ENCODE measurements at places on chromosomes 16 and 17.

- DNase-seq = no peak
These were observed 129.4 kb upstream of the NOL11 start for GRCh38 chr17:67588326-67588725.

- DNase-seq = no peak
These were observed 138.3 kb upstream of the SALL1 start for GRCh38 chr16:51289336-51289735.

DNA sequence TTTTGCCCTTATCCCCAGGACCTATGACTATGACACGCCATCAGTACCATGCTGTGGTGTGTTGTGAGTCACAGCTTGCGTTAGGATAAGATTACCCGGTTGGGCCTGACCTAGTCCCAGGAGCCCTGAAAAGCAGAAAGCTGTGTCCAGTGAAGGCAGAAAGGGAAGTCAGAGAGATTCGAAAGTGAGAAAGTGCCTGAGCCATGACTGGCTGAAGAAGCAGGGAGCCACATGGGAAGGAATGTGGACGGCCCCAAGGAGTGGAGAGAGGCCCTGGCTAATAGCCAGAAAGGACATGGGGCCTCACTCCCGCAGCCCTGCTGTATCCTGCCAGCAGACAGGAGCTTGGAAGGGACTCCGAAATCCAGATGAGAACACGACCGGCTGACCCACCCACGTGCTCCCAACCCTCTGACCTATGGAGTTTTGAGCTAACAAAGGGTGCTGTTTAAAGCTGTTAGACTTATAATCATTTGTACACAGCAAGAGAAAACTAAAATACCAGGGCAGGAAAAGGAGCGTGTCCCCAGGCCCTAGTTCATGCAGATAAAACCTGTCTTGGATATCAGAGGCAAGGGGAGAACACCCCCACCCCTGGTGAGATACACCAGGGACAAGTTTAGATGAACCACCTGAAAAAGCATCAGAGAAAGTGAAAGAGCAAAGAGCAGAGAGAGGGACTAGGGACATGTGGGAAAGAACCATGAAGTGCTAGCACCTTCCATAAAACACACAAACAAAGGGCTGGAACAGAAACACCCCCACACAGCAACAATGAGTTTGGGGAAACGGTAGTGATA lies 115.3 kb downstream of the SLC39A11 start:
- DNase-seq = no peak

DNA sequence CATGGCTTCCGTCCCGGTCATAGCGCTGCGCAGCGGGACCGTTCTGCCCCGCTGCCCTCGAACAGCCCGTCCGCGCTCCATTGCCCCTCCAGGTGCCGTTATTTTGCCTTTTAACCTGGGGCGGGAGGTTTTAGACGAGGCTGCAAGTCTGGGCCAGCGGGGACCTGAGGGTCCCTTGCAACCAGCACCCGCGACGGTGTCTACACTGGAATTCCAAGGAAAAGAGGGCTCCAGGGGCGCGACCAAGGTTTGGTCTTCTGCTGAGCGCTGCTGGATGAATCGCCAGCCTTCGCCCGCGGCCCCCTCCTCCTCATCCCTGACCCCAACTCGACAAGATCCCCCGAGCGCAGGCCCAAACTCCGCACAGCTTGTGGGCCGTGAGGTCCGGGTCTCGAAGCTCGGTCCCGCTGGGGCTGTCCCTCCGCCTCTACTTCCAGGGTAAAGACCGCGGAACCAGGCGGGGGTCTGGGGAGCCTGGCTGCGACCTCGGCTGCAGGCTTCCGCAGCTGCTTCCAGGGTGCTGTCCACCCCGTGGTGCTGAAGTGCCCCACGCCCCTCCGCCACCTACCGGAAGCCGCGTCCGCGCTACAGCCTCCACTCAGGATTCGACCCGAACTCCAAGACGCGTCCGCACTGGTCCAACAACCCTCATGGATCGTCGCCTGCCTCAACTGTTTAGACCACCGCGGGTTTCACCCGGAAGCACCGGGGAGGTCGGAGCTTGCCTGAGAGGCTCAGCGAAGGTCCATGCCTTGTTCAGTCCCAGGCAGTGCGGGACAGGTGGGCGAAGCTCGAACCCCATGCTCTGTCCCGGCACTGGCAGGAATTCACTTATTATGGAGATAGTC lies 10.1 kb upstream of the CA4 start:
- peak; percentile 80 for DNase-seq

GRCh38 chr17:70013911-70014310 lies 61.1 kb upstream of the KCNJ16 start:
- no peak for DNase-seq

- DNase-seq = no peak
These were observed 224.7 kb downstream of the ENGASE start for GRCh38 chr17:79299349-79299748.

- DNase-seq = no peak
These were observed 22.7 kb downstream of the PLEKHG4 start for GRCh38 chr16:67302076-67302475.

DNA sequence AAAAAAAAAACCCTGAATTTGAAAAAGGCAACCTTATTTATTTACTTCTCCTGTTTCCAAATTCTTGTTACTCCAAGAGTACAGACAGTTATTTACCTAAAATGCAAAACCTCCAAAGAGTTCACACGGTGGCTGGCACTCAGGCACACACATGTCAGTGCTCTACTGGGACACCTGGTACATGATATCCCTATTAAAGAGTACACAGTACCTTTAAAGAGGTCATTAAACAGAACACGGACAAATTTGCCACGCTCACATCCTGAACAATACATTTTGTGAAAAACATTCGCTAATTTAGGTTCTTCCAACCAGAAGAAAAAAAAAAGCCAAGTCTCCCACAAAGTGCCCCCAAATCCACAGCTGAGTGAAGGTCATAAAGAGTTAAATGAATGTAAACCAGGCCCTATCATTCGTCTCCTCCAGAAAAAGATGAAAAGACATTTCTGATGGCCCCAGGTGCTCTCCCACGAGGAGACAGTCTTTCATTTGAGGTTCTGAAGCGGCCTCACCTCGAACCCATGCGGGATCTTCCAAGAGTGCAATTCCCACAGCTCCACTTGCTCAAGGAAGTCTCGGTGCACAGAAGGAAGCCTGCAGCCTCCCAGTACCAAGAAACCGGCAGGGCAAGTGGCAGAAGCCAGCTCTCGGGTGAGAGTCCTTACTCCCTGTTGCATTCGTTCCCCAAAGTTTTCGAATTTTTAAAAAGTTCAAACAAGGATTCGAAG lies 993 bp downstream of the ERN1 start:
- no peak for DNase-seq

DNA sequence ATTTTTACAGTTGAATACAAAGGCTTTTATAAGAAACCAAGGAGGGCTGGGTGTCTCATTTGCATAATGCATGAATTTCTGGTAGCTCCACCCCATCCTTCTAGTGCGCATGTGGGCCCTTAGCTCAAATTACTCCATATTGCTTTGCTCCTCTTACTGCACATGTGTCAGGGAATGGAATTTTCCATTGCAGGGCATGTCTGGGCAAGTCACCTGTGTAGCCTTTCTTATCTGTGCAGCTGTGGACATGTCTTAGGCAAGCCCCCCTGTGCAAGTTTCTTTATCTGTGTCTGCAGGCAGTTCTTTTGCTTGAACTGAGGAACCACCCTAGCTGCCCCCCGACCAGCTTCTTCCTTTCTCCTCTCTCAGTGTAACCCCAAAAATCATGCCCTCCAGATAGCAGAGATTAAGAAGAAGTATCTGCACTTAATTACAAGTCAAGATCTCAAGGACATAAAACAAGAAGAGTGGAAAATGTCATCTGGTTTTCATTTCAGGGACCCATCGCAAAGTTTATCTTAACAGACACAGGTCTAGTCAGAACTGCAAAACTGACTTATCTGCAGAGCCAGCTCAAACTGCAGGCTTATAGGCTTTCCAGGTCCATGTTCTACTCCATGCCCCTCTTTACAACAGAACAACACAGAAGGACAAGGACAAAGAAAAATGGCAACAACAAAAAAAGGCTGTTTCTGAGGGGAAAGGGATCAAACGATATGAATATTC lies 137.9 kb upstream of the HS3ST4 start:
- no peak for DNase-seq

DNA sequence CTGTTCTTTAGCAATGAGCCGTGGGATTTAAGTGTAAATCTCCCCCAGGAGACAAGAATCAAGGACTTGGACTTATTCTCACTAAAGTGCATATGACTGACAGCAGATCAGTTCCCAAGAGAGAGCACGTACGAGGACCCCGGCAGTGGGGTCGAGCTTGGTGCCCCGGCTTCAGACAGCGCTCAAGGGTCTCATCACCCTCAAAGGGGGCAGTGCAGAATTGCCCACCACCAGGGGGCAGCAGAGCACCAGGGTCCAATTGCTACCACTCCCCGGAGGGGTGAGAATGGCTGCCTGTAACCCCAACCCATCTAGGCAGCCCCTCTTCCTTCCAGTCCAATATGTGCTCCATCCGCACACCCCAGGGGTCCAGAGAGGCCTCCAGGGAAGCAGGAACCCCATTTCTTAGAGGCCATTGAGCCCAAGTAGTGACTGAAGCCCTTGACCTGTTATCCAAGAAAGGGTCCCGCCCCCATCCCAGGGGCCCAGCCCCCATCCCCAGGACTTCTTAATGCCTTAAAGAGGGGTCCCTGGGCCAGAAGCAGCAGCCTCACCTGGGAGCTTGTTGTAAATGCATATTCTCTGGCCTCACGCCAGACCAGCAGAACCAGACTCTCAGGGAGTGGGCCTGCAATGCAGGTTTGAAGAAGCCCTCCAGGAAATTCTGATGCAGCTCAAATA lies 86.1 kb downstream of the ZDHHC7 start:
- peak; percentile 81 for DNase-seq

- no peak for DNase-seq
These were observed 1.6 kb upstream of the IRX3 start for GRCh38 chr16:54288030-54288834.

GRCh38 chr17:7842380-7843256 lies 8.6 kb downstream of the KDM6B start:
- peak; percentile 99 for DNase-seq

DNA sequence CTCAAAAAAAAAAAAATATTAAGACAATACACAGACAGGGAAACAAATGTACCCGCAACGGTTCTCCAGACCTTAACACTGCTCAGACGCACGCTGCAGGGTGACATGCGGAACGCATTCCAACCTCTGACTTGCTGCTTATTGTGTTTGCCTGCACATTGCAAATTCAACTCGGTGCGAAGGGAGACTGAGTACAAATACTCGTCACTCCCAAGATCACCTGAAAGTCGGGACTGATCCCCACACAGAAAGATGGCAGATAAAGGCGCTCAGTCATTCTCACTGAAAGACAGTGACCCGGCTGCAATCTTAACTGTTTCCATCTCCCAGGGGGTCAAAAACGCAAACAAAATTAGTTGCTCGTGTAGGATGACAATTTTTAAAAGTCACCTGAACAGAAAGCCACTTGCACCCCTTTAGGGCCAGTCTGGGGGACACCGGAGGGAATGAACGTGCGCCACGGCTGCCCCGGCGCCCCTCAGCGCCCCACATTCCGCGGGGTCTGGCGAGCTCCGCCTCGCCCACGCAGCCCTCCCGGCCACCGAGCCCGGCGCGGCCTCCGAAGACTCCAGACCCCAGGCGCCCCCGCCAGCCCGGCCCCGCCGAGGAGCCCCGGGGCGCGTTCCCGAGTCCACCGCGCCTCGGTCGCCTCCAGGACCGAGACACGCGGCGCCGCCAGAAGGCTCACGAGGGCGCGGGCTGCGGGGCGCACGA lies 589 bp downstream of the CLCN7 start:
- peak; percentile 25 for DNase-seq

DNA sequence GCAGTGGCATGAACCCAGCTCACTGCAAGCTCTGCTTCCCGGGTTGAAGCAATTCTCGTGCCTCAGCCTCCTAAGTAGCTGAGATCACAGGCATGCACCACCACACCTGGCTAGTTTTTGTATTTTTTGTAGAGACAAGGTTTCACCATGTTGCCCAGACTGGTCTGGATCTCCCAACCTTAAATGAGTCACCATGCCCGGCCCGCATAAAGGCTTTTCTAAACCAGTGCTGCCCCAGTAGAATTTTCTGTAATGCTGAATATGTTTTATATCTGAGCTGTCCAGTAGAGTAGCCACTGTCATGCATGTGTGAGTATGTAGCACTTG lies 36.9 kb upstream of the WSB1 start:
- DNase-seq = no peak

- no peak for DNase-seq
These were observed 46.5 kb downstream of the SSH2 start for GRCh38 chr17:29883497-29883896.

DNA sequence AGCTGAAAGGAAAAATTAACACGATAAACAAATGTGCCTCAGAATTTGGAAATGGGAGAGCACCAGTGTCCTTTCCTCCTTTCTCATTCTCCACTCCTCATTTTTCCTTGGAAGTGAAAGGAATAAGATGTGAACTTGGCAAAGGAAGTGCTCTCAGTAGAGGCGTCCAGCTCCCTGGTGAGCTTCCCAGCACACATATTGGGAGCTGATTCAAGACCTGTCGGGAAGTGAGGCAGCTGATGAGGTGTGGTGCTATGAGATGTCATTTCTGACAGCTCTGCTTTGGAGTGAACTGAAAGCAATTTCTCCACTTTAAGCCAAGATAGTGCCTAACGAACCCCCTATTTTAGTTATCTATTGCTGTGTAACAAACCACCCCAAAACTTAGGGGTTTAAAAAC lies 238.5 kb upstream of the IRX3 start:
- no peak for DNase-seq

- DNase-seq = no peak
These were observed at the start of gene STH for GRCh38 chr17:45998987-45999899. Gene STH, plus strand, starts transcription at chr17:45999250. Its CDS starts 30 bp downstream, at chr17:45999280.

GRCh38 chr17:77744066-77744988 lies 214.2 kb upstream of the TNRC6C start:
- no peak for DNase-seq

DNA sequence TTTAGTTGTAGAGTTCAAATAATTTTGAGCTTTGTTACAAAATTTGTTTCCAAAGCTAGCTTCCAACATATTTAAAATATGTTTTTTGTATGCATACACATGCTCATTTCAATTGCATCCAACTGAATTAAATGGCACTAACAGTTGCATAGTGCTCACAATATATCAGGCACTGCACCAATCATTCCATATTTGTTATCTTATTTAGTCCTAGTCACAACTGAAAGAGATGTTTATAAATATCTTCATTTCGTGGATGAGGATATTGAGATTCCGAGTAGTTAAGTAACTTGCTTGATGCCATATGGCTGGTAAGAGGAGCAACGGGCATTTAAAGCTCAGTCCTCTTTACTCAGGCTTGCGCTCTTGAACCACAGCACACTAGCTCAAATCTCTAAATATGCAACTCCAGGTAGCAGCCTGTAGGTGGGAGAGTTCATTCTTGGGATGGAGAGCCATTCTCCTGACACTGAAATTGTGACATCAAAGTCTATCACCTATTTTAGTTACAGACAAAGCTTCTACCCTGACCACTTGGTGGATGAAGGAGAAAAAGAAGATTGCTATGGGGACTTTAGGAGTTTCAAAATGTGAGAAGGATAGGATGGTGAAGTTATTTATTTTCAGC lies 118.0 kb upstream of the CA10 start:
- no peak for DNase-seq

GRCh38 chr16:81106826-81107503 lies 10.8 kb upstream of the GCSH start:
- DNase-seq = no peak

- DNase-seq = no peak
These were observed 21.5 kb upstream of the RFFL start for GRCh38 chr17:35084987-35085386.

- DNase-seq = no peak
These were observed 23.2 kb downstream of the ZNF213 start for GRCh38 chr16:3158026-3158509.
